ENCODE measurements at places on chromosomes 16 and 17.

DNA sequence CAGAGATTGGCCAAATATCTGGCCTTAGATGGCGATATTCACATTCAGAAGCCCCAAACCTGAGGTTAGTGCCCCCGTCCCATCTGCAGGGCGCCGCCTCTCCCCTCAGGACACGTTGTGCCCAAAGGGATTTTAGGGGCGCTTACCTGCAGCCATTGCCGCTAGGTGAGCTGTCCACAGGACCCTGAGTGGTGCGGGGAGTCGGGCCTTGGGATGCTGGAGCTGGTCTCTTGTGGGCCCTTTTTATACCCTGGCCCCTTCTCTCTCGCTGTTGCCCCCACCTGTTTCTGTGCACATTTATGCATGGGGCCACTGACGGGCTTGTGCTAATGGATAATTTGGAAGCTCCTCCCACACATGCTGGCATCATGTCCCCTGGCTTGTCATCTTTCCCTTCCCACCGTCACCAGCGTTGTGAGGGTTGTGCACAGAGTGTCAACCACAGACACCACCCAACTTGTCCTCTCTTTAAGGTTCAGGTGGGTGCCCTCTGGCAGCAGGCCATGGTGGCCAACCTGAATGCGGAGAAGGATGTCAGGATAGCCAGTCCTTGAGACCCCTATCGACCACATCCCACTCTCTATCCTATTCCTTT, at the start of gene CSHL1:
Gene CSHL1 (minus strand): TSS at position 218 of the 595 bp plus-strand sequence. CDS start 62 bp downstream, at position 156.
- no peak for DNase-seq

- DNase-seq = no peak
Observed at GRCh38 chr16:5015351-5015750, 18.4 kb downstream of the NAGPA start.

GRCh38 chr17:6570731-6571451, 14.5 kb upstream of the PITPNM3 start:
- no peak for DNase-seq

DNA sequence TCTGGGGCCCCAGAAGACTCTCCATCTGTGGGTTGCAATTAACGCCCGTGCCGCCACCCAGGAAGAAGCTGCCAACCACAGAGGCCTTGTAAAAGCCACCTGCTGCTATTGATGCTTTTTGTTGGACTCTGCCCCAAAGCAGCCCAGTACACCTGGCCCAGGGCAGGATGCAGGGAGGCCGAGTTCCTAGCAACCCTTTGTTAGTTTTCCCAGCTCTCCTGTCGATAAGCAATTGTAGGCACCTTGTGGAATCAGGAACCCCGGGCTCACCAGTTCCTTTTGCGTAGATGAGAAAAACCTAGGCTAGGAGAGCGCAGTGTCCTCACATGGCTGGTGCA, 103.3 kb downstream of the ABCC6 start:
- DNase-seq = no peak

GRCh38 chr16:87608400-87608985, 6.2 kb downstream of the JPH3 start:
- DNase-seq = peak; percentile 45

- no peak for DNase-seq
Observed at GRCh38 chr16:79564671-79565107, 35.8 kb downstream of the MAF start.

DNA sequence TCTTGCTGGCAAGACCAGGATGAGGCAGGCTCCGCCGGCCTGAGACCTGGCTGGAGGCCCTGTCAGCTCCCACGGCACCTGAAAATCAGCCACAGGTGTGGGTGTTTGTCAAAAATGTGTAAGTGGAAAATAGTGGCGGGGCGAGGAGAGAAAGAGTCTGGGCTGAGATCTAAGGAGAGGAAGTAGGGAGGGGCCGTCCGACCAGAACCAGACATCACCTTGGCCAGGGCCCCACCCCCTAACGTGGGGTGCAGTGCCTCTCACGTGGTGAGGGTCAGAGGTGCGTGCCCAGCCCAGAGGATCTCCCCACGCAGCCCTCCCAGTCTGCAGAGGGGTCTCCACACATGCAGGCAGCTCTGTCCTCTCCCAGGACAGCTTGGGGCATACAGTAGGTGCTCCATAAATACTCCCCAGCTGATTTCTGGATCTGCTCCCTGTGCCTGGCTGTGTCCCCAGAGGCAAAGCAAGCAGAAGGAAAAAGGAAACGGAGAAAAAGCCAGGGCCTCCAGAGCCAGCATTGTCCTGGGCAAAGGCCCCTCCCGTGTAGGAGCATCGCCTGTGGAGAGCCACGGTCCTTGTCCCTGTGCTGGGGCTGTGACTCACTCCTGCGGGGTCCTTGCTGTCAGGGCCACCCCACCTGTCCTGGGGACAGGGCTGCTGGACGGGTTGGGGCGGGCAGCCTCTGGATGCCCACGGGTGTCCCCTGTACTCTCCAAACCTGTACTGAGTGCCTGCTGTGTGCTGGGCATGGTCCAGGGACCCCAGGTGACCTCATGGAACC, 16.7 kb downstream of the ZFPM1 start:
- no peak for DNase-seq

DNA sequence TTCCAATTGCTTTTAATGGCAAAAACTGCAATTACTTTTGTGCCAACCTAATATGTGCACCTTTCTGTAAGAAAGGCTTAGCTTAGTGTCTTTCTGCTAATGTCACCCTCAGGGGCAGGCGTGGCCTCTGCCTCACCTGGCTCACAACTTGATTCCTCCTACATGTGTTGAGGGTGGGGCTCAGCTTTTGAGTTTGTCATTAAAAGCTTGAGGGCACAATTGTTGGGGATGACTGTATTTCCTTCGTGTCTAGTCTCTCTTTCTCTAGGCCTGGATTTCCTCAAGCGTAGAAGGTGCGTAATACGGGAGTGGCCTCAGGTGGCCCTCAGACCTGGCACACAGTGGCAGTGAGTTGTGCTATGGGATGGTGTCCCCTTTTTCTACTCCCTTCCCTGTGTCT, 94.4 kb downstream of the CLEC16A start:
- DNase-seq = no peak

DNA sequence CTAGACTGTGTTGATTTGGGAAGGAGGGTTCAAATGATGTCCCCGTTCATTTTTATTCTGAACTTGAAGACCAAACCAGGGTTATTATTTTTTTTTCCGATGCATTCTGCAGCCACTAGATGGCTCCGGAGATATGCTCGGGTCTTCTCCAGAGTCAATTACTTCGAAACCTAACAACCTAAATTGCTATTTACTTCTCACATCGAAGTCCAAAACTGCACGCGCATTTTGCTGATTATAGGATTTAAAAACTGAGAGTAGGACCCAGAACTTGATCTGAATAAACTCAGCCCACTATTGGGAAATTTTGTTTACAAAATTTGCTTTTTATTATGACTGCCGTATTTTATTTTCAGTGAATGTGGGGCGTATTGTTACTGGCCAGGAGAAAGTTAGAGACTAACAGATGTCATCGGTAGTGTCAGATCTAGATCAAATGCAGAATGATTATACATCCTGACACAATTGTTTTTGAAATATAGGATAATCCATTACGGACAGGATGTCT, 263.8 kb downstream of the HS3ST3A1 start:
- peak; percentile 73 for DNase-seq

- DNase-seq = no peak
Observed at GRCh38 chr17:4440690-4441686, 7.2 kb downstream of the SPNS3 start.

DNA sequence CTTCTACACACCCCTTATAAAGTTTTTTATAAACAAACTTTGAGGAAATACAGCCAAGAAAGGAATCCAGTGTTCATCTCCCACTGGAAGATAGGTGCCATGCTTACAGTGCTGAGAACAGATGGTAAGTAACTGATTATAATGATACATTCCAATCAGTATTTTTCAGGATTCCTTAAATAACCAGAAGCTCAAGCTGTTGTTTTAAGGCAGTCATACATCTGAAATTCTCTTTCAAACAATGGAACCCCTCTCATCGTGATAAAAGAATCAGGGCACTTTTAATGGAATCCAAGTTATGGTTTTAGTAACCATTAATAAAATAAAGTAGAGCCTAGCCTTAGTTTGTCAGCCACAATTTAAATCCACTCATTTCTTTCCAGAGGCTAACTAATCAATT, 56.1 kb upstream of the STAC2 start:
- peak; percentile 62 for DNase-seq

GRCh38 chr17:43906951-43907424, 348 bp downstream of the MPP2 start:
- no peak for DNase-seq

DNA sequence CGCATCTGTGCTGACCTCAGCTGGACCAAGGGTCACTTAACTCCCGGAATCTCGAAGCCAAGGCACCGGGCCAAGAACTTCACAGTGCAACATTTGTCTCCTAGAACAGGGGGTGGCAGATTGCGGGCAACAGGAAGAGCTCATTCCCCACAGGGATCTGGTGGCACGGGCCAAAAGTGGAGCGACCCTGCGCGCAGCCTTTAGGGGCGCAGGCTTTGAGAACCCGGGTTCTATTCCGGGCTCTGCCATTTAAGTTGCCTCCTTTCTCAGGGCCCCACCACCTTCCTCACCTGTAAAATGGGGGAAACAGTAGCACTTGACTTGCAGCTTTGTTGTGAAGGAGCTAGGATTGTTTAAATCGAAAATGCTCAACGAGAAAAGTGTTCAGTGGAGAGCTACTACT, 651 bp downstream of the SHMT1 start:
- peak; percentile 29 for DNase-seq

DNA sequence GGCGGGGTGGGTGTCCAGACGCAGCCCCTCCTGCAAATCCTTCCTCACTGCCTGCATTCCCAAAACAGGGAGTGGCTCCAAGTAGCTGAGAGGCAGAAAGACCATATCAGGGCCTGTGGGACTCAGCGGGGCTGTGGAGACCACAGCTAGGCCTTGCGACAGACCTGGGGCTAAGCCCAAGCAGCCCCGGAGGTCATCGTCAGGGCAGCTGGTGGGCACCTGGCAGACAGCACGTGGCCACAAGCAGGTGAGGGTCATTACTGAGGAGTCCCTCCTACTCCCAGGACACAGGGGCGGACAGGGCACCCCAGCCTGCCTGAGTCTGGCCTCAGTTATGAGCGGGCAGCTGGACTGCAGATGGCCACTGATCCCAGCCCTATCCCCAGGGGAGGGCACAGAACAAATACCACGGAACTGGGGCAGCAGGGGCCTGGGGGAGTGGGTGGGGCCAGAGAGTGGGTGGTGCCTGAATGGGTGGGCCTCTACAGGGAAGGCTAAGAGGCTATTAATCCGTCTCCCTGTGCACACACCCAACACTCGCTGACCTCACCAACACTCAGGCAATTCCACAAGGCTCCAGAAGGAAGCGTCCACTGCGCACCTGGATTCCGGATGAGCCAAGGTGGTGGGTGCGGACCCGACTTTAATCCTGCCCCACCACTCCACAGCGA, 8.5 kb downstream of the HS3ST6 start:
- peak; percentile 27 for DNase-seq

DNA sequence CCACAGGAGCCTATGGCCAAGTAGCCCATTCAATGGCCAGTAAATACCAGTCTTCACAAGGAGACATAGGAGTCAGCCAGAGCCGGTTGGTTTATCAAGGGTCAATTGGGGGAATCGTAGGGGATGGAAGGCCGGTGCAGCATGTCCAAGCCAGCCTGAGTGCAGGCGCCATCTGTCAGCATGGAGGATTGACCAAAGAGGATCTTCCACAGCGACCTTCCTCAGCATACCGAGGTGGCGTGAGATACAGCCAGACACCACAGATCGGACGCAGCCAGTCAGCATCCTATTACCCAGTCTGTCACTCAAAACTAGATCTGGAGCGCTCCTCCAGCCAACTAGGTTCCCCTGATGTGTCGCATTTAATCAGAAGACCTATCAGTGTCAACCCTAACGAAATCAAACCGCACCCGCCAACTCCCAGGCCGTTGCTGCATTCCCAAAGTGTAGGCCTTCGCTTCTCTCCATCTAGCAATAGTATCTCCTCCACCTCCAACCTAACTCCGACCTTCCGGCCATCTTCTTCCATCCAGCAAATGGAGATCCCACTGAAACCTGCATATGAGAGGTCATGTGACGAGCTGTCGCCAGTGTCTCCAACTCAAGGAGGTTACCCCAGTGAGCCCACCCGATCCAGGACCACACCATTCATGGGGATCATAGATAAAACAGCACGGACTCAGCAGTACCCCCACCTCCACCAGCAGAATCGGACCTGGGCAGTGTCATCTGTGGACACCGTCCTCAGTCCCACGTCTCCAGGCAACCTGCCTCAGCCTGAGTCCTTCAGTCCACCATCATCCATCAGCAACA, 25.0 kb downstream of the CYB561 start:
- no peak for DNase-seq

DNA sequence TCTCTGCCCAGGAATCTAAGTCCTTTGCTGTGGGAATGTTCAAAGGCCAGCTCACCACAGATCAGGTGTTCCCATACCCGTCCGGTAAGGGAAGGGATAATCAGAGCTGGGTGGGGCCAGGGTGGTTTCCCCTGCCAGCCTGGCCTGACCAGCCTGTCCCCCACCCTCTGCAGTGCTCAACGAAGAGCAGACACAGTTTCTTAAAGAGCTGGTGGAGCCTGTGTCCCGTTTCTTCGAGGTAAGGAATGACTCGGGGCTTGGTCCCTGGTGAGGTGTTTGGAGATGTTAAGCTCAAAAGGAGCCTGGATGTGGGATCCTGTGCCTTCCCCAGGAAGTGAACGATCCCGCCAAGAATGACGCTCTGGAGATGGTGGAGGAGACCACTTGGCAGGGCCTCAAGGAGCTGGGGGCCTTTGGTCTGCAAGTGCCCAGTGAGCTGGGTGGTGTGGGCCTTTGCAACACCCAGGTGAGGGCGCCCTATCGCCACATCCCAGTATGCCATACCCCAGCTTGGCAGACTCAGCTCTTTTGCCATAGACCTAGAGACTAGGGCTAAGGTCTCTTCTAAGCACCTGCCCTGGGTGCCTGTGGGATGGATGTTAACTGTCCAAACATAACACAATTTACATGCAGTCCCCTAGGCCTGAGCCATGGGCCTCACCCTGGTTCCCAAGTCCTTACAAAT, 997 bp downstream of the ACADVL start:
- peak; percentile 65 for DNase-seq

DNA sequence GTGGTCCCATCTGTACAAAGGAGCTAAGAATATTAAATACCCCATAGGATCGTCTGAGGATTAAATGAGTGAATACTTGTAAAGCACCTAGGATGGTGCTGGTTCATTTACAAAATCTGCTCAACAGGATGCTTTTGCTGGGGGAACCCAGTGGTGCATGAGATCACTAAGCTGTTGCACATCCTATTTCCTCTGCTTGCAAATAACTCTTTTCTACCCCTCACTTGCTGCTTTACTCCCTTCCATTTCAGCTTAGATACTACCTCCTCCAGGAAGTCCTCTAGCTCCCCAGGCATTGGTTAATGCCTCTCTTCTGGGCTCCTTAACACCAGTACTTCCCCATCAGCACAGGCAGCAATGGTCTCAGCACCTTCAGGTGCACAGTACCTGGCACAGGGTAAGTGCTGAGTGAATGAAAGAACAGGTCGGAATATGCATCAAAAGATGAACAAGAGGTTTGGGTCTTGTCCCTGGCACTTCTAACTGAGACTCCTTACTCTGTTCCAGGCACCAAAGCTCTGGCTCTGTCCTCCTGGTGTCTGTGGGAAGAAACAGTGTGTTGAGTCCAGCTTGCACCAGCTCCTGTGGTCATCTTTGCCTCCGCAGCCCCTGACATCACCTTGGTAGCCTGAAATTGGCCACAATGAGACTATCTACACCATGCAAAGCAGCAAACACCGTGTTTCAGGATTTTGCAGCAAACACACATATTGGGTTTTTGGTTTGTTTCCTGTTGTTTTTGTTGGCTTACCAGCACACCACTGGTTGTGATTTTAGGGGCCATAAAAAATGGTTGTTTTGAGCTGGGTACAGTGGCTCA, 24.1 kb upstream of the IL21R start:
- no peak for DNase-seq

GRCh38 chr16:78179666-78180065, 80.2 kb downstream of the WWOX start:
- DNase-seq = no peak

GRCh38 chr17:31702041-31702440, 157.0 kb downstream of the COPRS start:
- no peak for DNase-seq

All from AG10803 (cell line).